ENCODE measurements at places on chromosomes 4 and X.
A peak's percentile ranks its signal among the peaks of the same experiment; 100 is the strongest.

DNA sequence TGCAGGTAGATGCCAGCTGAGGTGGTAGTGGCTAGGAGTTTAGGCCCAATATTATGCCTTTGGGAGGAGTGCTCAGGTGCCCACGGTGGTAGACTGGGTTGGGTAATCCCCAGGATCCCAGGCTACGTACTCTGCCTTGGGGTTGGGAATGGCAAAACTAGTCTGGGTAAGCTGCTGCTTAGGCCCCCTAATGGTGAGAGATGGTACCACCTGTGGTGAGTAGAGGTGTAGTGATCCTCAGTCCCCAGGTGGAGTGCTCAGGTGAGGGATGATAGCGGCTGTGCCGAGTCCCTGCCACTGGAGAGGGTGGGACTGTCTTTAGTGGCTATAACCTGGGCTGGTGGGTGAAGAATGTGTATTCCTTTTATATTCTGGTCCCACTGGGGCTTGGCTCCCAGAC lies 75.2 kb downstream of the IL1RAPL2 start:
- no peak for ATAC-seq

GRCh38 chr4:153036931-153037482 lies 100.9 kb downstream of the FHDC1 start:
- no peak for ATAC-seq

GRCh38 chr4:187019896-187020295 lies 296.2 kb upstream of the FAT1 start:
- ATAC-seq: no peak

GRCh38 chr4:82380344-82380743 lies 6.6 kb upstream of the HNRNPD start:
- no peak for ATAC-seq

- ATAC-seq: no peak
Observed at GRCh38 chr4:120025516-120025915, 41.1 kb downstream of the MAD2L1 start.

DNA sequence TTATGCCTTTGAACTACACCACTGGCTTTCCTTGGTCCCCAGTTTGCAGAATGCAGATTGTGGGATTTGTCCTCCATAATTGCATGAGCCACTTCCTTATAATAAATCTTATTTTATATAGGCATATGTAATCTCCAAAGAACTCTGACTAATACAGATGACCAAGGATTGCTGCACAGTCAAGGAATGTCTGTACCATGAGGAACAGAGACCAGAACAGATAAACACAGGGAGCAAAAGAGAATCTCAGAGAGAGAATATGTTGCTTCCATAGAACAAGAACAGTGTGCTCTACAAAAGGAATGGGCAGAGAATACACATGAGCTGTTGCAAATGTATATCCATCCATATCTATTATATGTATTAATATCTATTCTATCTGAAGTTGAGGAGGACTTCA lies 111.1 kb downstream of the ADRA2C start:
- no peak for ATAC-seq

- ATAC-seq: no peak
Observed at GRCh38 chr4:138229160-138229559, 13.0 kb downstream of the SLC7A11 start.

DNA sequence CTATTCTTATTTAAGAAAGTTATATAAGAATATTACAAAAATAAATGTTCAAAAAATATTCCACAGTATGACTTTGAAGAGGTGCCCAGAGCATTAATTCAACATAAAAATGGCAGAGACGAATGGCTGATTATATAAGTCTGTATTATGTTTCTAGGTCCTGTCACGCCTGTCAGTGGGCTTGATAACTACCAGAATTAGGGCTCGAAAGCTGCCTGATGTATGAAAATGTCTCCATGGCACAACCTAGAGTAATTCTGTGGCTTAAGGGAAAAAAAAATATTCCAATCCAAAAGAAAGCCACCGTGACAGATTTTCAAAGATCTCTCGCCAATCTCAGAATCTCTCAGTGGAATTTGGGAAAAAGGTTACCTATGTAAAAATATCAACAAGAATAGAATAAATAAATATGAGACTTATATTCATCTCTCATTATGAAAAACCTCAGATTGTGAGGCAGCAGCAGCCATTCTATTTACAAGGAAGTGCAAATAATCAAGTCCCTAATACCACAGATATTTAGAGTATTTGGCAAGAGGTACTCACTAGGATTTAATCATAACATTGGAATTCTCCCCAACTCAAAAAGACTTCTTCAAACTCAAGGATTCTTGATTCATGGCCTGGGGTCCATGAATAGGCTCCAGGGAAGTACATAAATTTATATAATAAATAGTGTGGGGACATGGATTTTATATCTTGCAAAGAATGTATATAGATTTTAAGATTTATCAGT lies 489.1 kb upstream of the INTU start:
- no peak for ATAC-seq

GRCh38 chr4:88812420-88812819 lies 114.8 kb upstream of the NAP1L5 start:
- ATAC-seq: no peak

GRCh38 chrX:2679534-2680485 lies 11.3 kb upstream of the CD99 start:
- ATAC-seq: no peak

GRCh38 chrX:68999356-68999755 lies 165.9 kb downstream of the PJA1 start:
- no peak for ATAC-seq

DNA sequence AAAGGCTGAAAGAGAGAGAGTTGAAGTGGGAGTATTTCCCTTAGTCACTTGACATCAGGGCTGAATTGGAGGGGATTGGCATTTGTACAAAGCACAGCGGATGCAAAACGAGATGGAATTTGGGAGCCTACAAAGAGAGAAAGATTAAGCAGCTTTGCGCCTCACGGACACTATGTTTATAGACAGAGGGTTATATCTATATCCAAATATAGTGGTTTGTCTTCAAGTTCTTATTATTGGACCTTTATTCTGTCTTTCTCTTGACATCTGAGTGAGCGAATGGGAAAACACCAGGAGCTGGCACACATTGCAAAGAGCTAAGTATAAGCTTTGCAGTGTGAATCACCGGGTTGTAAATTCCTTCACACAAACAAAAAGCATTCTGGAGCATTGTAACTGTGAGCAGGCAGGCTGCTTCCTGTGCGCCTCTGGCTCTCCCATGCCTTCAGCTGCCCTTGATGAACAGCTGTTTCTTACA lies 500.2 kb downstream of the STIM2 start:
- no peak for ATAC-seq

DNA sequence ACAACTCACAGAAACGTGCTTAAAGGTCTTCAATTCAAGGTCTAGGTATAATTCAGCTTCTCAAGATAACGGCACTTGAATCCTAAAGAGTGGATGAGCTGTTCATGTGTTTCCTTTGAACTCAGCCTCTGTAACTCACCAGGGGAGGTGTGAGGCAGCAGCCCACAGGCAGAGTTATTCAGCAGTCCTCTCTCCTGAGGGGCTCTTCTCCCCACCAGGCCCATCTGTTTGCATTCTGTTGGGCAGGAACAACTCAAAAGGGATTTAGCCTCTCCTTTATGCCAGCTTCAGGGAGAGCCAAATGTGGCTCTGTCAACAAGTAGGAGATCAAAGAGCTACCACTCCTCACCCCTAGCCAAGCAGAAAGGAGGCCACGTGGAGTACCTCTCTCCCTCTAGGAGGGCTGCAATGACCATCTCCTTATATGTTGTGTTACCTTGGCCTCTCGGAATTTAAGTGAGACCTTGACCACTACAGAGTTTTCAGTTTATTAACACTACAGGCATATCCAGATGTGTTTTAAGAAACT lies 151.2 kb downstream of the SPATA18 start:
- ATAC-seq: no peak

GRCh38 chrX:114073926-114074325 lies 510.0 kb upstream of the HTR2C start:
- no peak for ATAC-seq

DNA sequence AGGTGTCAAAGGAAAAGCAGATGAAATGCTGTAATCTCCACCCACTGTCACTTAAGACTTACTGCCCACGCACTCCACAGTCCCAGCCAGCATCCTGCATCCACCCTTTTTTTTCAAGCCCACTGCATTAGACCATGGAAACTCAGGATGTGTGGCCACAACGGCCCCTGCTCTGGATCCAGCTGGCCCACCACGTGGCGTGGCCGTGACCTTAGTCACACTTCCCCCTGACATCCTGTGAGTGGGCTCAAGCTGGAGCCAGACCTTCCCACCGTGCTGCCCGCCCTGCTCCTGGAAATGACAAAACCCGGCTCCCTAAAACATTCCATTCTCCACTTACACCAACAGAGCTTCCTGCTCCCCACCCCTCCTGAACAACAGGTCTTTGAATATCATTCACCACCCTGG lies 588.3 kb upstream of the DIPK2B start:
- no peak for ATAC-seq

DNA sequence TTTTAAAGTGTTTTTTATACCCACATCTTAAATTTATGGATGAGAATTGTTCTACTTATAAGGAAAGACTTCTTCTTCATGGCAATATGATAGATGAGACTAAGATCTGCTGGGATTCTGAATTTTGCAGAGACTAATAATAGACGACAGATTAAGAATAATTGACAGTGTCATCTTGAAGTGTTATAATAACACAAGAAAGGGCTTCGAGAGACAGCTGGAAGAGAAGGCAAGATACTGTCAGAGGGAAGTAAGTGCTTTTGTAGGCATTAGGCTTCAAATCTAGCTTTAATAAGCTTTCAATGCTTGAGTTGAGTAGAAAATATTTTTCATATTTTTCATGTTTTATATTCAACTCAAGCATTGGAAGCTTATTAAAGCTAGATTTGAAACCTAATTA lies 797.6 kb upstream of the PABPC4L start:
- ATAC-seq: no peak

DNA sequence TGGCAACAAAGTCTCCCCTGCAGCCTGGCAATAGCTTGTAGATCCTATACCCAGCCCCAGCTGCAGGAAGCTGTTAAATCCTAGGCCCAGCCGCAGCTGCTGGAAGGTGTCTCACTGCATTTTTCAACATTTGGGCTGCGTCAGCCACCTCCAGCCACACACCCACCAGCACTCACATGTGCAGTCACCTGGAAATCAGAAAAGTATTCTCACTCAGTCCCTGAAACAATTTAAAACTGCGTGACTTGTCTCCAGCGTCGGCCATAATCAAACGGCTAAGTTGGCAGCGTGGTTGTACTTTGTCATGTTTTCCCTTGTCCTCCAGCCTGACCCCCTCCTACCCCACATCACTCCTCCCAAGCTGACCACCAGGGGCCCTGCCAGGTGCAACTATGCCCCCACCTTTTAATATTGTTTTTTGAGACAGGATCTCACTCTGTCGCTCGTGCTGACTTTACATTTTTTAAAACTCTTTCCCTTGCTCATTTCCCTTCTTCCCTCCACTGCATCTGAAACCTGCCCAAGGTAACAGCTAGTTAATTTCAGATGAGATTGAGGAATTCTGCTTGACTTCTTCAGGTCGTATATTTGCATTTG lies 97.2 kb upstream of the FRG1 start:
- ATAC-seq: no peak

DNA sequence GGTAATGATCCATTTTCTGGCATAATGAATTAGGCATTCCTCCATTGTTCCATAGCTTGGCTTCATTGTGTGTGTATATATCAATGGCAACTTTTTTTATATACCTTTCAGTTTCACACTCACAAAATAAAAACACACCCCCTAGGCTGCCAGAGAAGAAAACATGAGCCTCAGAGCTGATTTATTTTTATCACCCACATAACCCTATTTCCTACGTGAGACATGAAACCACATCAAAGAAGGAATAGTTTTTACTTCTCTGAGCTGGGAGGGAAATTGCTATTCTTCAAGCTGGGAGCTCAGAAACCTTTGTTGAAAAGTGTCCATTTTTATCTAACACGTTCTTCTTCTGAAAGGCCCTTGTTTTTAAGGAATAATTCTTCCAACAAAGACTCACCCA lies 126.7 kb upstream of the RAI2 start:
- ATAC-seq: peak; percentile 44

DNA sequence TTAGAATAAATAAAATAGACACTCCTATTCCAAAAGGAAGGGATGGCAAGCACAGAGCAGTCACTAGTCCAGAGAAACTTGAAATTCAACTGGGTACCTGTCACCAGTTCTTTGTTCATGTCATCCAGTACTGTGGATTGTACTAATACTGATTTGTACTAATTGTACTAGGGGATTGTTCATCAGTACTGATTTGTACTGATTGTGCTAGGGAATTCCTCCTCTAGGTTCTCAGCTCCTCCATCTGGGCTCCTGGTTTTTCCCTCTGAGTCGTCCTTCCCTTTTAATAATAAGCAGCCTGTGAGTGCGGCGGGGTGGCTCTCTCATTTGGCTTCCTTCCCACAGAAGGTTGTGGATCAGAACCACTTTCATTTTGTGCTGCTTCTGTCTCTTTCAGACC lies 31.0 kb upstream of the SOD3 start:
- no peak for ATAC-seq

- ATAC-seq: no peak
Observed at GRCh38 chr4:87716371-87717265, 66.5 kb downstream of the DMP1 start.

GRCh38 chr4:4631150-4631549 lies 89.3 kb upstream of the STX18 start:
- peak; percentile 61 for ATAC-seq

DNA sequence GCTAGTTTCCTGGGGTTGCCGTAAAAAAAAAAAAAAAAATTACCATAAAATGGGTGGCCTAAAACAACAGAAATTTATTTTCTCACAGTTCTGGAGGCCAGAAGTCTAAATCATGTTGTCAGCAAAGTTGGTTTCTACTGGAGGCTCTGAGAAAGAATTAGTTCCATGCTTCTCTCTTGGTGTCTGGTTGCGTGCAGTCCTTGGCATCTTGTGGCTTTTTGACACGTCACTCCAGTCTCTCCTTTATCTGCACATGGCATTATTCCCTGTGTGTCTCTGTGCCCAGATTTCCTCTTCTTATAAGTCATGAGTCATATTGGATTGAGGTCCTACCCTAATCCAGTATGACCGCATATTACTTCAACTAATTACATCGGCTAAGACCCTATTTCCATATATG lies 38.7 kb downstream of the SPATA4 start:
- ATAC-seq: no peak

DNA sequence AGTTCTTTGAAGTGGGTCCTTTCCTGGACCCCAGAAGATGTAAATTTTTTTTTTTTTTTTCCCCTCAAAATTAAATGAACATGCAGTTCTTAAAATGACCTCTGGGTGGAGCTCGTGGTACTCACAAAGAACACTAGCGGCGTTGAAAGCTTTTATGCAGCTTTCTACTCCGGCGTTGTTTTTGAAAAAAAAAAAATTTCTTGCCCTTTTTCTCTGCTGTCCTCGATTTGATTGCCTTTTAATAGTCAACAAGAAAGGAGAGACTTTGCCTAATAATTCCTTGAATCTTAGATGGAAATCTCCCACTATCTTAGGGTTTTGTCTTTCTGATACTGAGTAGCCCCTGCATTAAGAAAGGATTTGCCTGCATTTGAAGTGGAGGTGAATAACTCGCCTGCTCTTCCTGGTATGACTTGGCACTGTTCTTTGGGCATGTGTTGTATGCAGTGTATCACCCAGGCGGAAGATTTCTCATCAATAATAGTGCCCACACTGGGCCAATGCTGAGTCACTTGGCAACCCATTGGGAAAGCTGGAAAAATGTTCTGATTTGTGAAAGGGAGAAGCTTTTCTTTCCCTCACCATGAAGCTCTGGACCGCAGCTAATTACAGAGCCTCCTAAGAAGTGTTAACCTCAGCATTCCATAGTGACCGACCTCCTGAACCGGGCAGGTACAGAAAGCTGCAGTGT lies 104.0 kb downstream of the PHEX start:
- no peak for ATAC-seq

Data from activated CD4-positive, CD25-positive, alpha-beta regulatory T cell treated with anti-CD3 and anti-CD28 coated beads, Interleukin-2, amount 50 U/mL, for 24 hours (primary cell).